ENCODE measurements at places on chromosomes 12 and 14.

- no peak for DNase-seq
These were observed 1091.1 kb downstream of the VRK1 start for GRCh38 chr14:97888331-97888730.

- DNase-seq = no peak
These were observed 1.5 kb upstream of the HRK start for GRCh38 chr12:116882742-116883141.

GRCh38 chr12:126404293-126404881 is 1339.2 kb downstream of the AACS start:
- no peak for DNase-seq

- no peak for DNase-seq
These were observed 5.4 kb upstream of the GPX2 start for GRCh38 chr14:64947710-64948611.

GRCh38 chr14:34650786-34651584 is 21.0 kb upstream of the SNX6 start:
- no peak for DNase-seq

GRCh38 chr12:69240631-69240995 is 1.2 kb downstream of the CPSF6 start:
- DNase-seq = peak; percentile 3

GRCh38 chr12:54337280-54337842 is 12.4 kb downstream of the COPZ1 start:
- DNase-seq = no peak

DNA sequence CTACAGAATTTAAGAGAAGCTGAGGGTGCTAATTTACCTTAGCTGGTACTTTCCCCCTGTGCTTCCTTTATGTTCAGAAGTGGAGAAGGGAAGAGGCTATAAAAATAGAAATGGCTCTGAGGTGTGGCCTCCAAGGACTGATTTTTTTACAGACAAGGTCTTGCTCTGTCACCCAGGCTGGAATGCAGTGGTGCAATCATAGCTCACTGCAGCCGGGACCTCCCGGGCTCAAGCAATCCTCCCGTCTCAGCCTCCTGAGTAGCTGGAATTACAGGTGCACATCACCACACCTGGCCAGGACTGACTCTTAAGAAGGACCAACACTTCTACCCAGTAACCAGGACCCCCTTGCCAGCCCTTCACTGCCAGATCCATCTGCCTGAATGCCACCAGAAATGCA is 23.9 kb upstream of the NAP1L1 start:
- no peak for DNase-seq

DNA sequence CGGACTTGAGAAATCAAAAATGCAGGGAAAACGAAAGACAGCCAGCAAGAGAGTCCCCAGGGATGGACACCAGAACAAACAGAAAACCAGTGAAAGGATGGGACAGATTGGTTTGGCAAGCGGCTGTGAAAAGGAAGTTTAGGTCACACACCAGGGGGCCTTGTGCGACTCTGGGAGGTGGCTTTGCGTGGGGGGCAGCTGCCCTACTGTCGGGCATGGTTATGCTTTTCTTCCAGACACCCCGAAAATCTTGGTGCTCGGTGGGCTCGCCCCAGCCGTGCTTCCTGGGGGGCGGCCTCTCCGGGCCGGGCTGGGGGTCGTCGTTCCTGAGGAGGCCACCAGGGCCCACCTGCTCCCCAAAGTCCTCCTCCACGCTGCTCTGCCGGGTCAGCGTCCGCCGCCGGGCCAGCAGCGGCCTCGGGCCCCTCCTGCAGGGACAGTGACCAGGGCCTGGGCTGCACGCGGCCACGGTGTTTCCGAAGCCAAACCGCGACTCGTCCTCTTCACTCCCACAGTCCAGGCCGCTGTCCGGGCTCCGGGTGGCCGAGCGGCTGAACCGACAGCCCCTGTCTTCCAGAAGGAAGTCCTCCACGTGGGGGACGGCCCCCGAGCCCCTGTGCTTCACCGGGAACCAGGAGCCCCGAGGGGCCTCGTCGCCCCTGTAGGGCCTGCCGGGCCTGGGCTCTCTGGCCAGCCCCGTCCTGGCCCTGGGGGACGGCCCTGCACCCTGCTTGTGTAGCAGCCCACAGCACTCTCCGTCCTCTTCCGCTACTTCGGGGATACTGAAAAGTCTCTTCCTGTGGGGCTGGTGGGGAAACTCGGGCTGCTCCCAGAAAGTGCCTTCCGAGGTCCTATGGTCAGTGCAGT is 86.5 kb downstream of the PIWIL1 start:
- DNase-seq = no peak

GRCh38 chr14:101707068-101707842 is 54.3 kb upstream of the PPP2R5C start:
- peak; percentile 42 for DNase-seq

- DNase-seq = no peak
These were observed 164.1 kb downstream of the ZFP36L1 start for GRCh38 chr14:68628605-68629310.

DNA sequence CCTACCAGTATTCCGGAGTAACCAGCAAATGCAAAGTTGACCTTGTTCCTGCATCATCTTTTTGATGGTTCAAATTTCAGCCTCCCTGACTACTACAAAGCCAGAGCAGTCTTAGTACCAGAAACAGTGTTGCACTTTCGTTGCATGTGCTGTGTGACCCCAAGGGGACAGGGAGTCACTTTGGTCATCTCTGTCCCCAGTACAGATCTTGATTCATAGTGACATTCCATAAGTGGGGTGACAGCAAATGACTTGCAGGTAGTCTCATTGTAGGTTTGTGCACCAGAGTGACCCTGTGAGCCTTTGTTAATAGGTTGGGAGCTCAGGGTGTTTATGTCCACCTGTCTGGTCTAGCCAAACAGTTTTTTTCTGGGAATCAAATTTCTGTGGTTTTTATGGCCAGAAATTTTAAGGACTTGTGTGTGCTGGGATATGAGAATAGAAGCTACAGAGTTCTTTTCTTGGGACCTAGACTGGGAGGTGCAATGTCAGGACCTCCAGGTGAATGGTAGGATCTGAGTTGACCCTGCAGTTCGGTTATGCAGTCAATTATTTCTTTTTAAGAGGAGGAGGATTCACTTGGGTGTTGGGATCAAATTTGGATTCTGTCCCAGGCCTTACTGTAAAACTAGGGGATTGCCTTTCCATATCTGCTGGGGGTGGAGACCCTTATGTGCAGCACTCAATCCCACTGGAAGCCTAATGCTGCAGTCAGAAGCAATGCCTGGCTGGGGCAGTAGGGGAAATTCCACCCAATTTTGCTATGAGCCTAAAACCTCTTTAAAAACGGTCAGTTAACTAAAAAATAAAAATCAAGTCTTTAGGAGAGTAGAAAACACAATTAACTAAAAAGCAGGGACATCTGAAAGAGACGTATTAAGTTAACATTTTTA is 10.1 kb downstream of the EIF5 start:
- no peak for DNase-seq

DNA sequence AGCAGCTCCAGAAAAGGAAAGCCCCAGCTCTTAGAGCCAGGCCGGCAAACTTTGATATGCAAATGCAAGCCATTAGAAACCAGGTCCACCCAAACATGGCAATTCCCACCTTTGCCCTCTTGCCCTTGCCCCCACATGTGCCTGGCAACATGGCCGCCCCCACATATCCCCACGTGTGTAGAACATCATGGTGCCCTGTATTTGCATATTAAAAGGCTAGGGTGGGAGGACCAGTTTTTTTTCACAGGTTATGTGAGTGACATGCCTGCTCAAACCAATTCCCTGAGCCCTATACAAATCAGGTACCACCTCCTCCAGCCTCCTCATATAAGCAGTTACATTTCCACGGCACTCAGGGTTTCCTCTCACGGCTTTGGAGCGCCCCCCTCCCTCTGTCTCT is 6.1 kb upstream of the ALDH1L2 start:
- DNase-seq = no peak

- DNase-seq = no peak
These were observed 276.3 kb downstream of the DUSP6 start for GRCh38 chr12:89075880-89076540.

GRCh38 chr12:10562306-10562933 is 51.0 kb downstream of the MAGOHB start:
- DNase-seq = no peak

DNA sequence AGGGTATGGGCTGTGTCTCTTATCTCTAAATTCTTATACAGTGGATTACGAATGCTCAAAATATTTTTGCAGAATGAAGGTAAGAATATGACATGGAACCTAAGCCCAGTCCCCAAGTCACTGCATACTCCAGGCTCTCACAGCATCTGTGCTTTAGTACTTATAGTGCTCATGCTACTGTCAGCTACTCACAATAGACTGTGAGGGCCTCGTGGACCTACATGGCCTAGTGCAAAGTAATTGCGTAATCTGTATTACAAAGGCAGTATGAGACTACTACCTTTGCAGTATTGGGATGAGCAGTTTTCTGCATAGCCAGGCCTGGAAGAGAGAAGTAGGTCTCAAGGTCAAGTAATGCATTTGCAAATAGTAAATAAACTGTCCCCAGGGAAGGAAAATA is 27.9 kb downstream of the VWF start:
- DNase-seq = no peak

DNA sequence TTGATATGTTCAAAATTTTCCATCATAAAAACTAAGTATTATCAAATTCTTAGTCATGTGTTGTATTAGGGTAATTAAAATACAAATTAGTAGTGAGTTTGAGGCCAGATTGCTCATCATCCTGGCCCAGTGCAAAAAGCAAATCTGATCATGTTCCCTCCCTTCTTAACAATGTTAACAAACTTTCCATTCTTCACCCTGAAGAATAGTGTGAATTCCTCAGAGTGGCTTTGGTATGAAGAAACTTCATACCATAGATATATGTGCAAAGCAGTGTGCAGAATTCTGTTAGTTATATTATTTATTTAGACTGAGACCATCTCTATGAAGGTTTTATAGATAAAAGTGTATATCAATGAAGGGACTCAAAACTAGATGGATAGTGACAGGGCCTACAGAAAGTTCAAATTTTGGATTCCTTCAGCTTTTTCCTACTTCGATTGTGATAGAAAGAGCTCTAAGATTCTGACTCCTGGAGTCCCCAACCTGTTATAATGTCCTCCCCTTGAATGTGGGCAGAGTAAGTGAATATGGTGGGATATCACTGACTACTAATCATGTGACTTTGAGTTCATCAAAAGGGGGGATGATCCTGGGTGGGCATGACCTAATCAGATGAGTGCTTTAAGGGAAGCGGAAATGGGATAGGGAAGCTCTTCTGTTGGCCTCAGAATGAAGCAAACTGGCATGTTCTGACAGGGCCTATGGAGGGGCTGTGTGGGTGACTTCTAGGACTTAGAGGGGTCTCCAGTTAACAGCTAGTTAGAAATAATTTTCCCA is 271.4 kb downstream of the BTG1 start:
- DNase-seq = no peak

DNA sequence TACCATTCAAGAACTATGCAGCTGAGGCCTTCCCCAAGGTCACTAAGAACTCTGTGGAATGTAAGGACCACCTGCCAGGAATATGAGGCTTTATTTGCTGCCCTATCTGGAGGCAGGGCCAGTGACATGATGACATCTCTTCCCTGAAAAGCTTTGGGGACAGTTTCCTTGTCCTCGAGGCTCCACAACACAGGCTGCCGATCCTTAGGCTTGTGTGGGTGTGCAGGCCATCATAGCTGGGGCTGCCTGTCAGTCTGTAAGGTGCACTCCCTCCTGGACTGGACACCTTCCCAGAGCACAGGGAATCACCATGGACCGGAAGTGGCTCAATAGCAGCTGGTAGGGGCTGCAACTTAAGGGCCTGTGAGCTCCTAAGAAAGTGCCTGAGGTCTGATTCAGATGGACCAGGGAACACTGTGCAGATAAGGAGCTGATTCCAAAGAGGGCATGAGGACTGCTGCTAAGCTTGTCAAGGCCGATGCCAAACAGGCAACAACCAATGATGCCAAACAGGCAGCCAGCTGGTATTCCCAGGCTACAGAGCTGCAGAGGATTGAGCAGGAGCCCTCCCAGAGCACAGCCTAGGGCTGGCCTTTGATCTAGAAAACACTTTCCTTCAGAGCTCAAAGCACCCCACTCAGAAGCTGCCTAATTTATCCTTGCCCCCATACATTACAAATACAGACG is 84.3 kb downstream of the CRACR2A start:
- DNase-seq = no peak

GRCh38 chr12:2431810-2432209 is 363.0 kb upstream of the FKBP4 start:
- DNase-seq = no peak

DNA sequence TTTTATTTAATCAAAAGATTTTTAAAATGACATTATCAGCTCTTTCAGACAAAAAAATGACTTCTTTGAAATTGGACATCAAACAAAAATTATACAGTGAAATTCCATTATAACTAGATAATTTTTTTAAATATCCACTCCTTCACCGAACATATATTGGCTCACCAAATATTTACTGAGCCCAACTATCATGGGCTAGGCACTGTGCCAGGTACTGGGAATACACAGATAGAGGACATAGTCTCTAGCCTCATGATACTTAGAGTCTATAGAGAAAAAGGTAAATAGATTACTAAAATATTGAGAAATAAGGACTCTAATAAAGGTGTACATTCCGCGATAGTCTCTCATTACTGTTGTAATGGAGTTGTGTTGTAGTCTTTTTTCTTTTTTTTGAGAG is 219.9 kb downstream of the SEC23A start:
- no peak for DNase-seq

DNA sequence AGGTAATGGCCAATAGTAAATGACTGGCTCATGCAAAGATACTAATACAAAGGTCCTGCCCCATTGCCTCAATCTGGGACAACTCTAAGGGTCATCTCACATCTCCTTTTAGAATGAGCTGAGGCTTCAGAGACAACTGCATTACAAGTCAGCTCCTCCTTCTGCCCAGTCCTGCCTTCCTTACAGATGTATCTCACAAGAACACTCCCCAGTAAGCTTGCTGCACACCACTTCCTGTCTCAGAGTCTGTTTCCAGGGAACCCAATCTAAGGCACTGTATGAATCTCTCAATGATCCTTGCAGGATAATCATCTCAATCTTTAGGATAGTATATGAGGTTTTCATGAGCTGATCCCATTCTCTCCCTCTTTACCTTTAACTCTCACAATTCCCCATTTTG is 57.8 kb upstream of the ZDHHC17 start:
- no peak for DNase-seq

DNA sequence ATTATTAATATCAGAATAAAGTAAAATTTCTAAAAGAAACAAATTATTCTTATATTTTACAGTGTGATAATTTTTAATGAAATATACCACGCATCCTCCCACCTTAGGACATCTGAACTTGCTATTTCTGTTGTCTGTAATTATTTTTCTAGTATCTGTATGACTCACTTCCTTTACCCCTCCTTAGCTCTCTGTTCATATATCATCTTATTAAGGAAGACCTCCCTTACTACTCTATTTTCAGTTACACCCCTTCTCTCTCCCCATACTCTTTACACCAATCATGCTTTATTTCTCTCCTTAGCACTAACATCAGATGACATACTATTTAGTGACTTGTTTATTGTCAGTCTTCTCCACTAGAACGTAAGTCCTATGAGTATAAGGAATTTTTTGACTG is 34.2 kb upstream of the C12orf50 start:
- no peak for DNase-seq

GRCh38 chr12:65742018-65743010 is 82.0 kb upstream of the HMGA2 start:
- no peak for DNase-seq
